Activated naive CD4-positive, alpha-beta T cell treated with Interleukin-2 at 50 U/mL for 16 hours (primary cell): ENCODE measurements at places on chromosomes 3 and 15.

- no peak for DNase-seq
Measured at GRCh38 chr3:133264920-133265319, 134.9 kb upstream of the BFSP2 start.

- DNase-seq: no peak
Measured at GRCh38 chr3:88105325-88105724, 44.4 kb upstream of the C3orf38 start.

GRCh38 chr3:184339001-184339400, 1.6 kb downstream of the FAM131A start:
- DNase-seq: no peak

- no peak for DNase-seq
Measured at GRCh38 chr3:155097009-155097349, 16.9 kb downstream of the MME start.

- DNase-seq: no peak
Measured at GRCh38 chr15:82231842-82232241, 30.7 kb downstream of the EFL1 start.

GRCh38 chr3:115301364-115301860, 154.3 kb upstream of the ZBTB20 start:
- no peak for DNase-seq

DNA sequence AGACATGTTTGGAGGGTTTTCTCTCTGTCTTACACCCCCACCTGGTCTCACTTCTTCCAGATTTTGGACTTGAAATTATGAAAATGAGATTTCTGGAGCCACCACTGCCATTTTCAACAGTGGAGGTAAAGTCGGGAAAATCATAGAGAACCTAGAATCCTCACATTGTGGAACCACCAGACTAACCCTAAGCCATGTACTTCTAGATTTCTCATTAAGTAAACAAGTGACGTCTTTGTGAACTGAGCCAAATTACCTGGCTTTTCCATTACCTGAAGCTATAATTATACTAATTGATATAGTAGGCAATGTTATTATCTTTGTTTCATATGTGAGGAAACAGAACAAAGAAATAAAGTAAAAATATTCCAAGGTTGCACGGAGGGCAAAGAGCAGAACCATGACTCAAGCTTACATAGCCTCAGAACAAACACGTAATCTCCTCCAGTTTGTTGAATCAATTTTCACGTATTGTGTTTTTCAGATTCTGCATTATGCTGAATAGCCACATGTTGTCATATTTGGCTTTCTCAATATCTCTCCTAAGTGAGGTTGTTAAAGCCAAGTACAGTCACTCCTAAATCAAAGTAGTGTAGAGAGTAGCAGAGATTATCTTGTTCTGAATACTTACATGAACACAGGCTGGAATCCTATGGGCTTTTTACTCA, 101.3 kb upstream of the CMC1 start:
- DNase-seq: no peak

DNA sequence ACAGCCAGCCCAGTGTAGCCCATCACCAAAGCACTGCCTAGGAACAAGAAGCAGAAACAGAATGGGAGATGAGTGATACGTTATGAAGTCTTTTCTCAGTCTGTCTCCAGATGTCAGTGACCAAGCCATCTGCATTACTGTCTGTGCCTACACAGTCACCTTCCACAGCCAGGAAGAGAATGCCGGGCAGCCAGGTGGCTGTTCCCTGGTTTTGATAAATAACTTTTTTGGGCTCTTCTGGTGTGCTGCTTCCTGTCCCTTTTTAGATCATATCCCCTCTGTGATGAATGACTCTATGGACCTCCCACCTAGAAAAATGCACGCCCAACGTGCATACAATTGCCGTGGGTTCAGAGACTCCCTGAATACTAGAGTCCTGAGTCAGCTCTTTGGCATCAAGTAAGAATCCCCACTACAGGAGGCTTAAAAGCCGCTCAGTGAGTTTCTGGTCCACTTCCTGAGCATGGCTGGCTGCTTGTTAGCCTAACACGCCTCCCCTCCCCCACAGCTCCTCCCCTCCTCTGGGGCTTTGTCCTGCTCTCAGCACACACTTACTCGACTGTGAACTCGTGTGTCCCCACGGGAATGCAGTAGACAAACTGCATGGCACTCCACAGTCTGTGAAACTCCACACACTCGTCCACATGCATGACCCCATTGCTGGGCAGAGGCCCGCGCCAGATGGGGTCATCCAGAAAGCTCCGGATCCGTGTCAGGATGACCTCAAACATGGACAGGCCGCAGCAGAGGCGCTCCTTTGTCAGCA, 34.7 kb downstream of the NIPA2 start:
- DNase-seq: no peak

DNA sequence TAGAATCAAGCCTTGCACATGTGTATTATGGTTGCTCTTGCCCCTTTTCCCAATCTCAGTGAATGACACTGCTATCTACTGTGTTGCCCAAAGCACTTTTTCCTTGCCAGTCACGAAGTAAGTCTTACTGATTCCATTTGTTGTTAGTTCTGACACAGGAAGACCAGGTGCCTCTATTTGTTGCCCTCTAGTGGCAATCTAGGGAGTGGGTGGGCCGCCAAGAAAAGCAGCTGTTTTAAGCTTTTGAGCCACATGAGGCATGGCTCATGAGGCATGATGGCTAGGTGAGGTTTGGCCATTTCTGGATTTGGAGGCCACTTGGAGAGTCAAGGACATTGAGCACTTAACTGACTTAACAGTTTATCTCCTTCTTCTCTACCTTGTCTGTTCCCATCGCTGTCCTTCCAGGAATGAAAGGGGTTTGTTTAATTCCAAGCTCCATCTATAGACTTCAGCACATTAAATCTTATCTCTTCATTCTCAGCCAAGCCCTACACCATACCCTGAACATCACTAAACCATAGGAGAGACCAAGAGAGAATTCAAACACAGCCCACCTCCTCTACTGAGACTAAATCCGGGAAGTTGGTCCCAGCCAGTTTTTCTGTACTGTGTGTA, 103.1 kb downstream of the HCN4 start:
- DNase-seq: peak; percentile 58

DNA sequence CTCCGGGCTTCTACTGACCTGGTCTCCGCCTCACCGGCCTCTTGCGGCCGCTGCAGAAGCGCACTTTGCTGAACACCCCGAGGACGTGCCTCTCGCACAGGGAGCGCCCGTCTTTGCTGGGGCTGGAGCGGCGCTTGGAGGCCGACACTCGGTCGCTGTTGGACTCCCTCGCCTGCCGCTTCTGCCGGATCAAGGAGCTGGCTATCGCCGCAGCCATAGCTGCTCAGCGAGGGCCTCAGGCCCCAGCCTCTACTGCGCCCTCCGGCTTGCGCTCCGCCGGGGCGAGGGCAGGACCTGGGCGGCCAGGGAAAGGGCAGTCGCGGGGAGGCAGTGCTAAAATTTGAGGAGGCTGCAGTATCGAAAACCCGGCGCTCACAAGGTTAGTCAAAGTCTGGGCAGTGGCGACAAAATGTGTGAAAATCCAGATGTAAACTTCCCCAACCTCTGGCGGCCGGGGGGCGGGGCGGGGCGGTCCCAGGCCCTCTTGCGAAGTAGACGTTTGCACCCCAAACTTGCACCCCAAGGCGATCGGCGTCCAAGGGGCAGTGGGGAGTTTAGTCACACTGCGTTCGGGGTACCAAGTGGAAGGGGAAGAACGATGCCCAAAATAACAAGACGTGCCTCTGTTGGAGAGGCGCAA, 319.2 kb downstream of the FGF12 start:
- no peak for DNase-seq

DNA sequence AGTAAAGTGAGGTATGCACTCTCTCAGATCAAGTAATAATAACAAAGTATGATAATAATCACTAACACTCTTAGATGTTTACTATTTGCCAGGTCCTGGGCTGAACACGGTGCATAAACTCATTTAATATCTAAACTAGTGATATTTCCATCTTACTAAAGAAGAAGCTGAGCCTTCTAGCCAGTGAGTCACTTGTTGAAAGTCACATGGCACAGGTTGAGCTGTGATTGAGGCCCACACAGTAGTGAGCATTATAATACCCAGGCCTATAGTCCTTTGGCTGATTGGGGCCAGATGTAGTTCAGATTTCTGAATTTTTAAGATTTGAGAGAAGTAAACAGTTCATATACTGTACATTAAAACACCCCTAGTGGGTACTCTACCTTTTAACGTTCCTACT, 93.2 kb upstream of the CCDC80 start:
- no peak for DNase-seq

GRCh38 chr3:7854721-7855120, 646.9 kb upstream of the LMCD1 start:
- DNase-seq: no peak

GRCh38 chr15:90837094-90837493, 31.3 kb upstream of the FURIN start:
- DNase-seq: peak; percentile 61

DNA sequence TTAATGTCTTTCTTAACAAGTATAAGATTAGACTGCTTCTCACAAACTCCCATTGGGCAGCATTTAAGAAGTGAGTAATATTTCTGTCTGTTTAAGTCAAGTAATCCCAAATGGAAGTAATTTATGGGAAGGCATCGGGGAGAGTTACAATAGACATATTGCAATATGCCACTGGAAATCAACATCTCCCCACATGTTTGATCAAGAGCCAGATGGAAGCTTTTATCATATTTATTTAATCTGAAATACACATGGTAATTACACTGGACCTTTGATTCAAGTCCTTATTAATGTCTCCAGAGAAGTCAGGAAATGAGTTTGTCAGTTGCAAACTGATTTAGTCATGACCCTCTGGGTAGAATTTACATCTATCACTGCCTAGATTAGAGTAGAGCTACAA, 943.8 kb downstream of the VGLL3 start:
- no peak for DNase-seq

- no peak for DNase-seq
Measured at GRCh38 chr3:33758864-33759263, 39.6 kb upstream of the PDCD6IP start.

GRCh38 chr3:121757087-121757811, 7.7 kb upstream of the GOLGB1 start:
- no peak for DNase-seq

- no peak for DNase-seq
Measured at GRCh38 chr3:187051724-187052366, 87.5 kb downstream of the RPL39L start.

DNA sequence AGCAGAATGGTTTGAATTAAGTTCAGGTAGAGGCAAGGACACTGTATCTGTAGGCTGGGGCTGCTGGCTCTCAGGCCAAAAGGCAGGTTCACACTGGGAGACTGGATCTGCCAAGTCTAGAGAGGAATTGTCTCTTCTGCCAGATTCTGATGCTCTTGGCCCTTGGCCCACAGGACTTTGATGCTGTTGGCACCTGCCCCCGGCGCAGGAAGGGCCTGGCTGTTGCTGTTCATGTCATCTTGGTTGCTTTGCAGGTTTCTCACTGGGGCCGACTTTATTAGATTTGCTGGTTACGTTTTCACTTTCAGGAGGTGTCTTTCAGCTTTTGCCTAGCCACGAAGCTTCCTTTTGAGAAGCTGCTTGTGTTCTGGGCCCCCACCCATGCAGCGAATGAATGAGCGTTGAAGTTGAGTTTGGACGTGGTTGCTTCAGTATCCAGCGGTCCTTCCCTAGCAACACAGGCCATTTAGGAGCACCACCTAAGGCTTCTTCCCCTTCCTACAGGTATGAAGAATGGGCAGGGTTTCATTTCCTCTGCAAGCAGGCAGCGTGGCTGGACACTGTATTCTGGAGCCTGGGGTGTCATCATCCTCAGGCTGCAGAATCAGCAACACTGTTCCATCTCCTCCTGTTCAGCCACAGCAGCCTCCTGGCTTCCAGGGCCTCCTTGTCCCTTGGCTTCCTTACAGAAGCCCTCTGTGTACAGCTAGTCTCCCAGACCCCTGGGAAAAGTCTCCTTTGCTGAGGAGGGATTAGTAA, 65.6 kb upstream of the PRR23C start:
- DNase-seq: no peak

DNA sequence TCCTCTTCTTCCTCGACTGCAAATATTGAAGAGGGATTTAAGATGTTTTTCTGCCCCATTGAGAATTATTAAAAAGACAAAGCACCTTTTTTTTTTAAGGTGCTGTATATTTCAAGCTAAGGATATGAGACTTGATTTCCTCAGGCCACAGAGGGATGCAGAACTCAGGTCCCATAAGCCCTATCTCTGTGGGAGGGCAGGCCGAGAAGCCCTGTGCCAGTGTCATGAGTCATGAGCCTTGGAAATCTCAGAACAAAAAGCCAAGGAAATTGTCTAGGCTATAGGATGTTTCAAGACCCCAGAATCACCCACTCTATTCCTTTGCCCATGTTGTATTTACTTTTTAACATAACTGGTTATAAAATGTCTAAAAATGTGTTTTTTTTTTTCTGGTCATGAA, 7.3 kb downstream of the ESYT3 start:
- DNase-seq: no peak

DNA sequence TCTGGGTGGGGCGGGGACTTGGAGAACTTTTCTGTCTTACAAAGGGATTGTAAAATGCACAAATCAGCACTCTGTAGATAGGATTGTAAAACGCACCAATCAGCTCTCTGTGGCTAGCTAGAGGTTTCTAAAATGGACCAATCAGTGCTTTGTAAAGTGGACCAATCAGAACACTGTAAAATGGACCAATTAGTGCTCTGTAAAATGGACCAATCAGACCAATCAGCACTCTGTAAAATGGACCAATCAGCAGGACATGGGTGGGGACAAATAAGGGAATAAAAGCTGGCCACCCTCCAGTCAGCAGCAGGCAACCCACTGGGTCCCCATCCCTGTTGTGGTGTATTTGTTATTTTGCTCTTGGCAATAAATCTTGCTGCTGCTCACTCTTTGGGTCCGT, 77.7 kb downstream of the KLF13 start:
- DNase-seq: no peak

DNA sequence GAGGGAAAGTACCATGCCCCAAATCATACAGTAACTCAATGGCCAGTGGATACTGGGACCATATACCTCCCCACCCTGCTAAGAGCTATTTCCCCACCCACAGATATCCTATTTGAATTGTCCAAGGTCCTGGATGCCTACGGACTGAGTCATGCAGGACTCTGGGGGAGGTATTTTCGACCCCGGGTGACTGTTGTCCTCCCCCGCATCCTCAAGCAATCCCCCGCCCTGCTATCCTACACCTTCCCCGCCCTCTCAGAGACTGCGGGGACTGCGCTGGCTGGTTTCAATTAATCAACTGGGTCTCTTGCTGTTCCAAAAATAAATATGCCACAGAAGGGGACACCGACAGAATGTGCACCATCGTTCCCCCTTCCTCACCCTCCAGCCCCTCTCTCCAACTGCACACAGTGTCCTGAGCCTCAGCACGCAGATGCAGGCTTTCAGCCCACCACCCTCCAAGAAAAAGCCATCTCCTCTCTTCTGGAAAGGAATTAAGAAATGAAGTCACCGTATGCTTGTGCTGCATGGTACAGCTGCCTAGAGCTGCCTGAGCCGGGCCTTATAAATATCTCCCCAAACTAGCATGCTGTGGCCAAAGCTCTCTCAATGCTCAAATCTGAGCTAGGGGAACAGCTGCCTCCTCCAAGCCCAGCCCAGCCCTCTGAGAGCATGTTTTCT, 8.1 kb downstream of the CAV3 start:
- DNase-seq: no peak

DNA sequence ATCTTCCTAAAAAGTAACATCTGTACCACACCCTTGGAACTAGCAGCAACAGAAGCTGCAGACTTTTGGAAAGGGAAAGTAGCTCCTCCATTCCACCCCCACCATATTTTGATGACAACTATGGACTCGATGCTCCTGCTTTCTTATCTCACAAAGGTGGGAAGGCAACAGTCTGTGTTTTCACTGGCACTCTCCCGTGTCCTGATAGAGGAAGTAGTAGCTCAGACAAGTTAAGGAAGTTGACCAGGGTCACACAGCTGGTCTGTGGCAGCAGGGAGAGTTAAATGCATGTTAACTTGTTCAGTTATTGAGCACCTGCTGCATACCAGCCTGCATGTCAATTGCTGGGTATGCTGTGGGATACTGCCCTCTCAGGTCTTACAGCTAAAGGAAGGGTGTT, 33.1 kb downstream of the BHLHE40 start:
- no peak for DNase-seq
